ENCODE measurements at places on chromosomes 7 and 10.

- DNase-seq, result no peak
Observed at GRCh38 chr7:1985042-1985441, 247.7 kb downstream of the MAD1L1 start.

- no peak for DNase-seq
Observed at GRCh38 chr10:121595806-121596688, 2.2 kb downstream of the FGFR2 start.

DNA sequence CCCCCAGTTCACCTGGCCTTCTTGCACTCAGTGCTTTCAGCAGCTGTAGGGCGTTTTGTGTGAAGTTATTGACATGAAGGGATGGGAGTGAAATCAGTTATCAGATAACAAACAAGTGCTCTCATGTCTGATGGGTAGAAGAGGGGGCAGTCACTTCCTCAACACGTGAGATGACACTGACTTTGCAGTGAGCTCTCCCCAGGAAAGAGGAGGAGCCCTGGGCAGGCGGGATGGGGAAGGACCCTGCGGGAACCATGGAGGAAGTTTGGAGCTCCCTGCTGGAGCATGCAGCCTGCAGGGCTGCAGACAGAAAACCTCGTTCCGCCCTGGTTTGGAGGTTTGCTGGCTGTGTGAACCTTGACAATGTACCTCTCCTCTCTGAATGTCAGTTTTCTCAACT is 38.7 kb downstream of the GPR26 start:
- DNase-seq, result no peak

GRCh38 chr7:14487701-14488395 is 414.7 kb downstream of the DGKB start:
- DNase-seq, result no peak

- peak; percentile 89 for DNase-seq
Observed at GRCh38 chr7:99860281-99861127, 16.3 kb downstream of the OR2AE1 start.

DNA sequence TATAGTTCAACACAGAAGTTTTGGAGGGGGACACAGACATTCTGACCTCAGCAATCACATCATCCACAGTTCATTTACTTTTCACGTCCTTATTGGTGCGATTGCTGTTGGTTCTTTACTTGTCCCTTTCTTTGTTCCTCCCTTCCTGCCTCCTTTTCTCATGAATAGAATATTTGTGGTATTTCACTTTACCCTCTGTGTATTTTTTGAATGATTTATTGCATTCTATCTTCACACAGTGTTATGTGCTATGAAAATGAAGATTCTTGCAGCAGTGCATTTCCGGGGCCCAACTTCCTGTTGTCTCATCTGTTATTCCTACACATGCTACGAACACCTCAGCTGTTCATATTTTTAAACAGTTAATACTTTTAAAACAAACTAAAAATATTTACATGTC is 179.6 kb downstream of the ZMYND11 start:
- no peak for DNase-seq

- DNase-seq, result peak; percentile 79
Observed at GRCh38 chr7:28017372-28017771, 163.2 kb downstream of the JAZF1 start.

DNA sequence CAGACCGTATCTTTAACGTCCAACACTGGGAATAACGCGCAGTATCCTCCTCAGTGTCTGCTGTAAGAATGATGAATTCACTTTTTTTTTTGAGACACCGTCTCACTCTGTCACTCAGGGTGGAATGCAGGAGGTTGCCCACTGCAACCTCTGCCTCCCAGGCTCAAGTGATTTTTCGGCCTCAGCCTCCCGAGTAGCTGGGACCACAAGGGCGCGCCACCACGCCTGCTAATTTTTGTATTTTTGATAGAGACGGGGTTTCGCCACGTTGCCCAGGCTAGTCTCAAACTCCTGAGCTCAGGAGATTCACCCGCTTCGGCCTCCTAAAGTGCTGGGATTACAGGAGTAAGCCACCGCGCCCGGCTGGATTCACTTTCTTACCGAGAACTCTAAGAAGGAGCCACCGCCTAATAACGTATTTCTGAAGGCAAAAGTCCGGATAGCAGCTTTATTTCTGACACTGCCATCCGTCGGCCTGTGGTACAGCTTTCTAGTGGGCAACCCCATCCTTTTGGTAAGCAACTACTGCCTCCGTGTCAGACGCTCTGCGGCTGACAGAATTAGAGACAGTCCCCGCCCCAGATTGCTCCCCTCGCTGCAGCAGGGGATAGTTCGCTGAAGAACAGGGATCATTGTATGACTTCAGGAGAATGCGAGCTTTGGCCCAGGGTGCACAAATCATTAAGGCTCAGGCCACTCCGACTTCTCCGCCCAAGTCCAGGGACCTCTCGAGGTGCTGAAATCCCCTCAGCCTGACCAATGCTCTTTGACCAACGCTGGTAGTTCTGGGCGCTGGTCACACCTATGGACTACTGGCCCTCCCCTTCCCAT is 662 bp downstream of the POLR3A start:
- DNase-seq, result no peak

DNA sequence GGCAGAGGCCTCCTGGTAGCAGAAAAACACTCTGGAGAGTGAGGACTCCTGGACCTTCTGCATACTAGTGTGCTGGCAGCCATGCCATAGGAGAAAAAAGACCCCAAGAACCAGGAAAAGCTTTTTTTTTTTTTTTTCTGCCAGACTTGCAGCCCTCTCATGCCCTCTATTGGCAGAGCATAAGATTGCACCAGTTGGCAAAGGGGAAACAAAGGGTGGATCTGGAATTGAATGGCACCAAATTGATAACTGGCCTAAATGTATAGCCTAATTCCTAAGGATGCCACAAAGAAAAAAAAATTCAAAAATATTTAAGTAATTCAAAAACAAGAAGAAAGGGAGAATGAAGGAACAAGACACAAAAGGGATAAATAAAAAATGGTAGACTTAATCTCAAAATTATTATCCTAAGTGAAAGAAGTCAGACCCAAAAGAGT is 112.5 kb upstream of the GHITM start:
- no peak for DNase-seq

DNA sequence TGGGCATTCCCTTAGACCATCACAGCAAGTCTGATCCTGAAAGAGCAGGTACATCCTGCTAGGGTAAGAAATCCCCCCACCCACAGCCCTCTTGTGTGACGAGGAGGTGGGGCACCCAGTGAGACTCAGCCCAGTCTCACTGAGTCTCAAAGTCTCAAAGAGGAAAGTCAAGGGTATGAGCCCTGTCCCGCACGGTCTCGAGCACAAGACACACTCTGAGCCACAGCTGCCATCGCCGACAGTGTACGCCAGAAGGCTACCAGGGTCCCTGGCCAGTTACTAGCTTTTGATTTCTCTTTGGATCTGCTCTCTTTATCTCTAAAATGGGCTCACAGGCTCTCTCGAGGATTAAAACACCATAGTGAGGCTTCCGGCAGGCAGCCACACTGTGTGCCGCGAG is 190.2 kb downstream of the TNS3 start:
- DNase-seq, result no peak

- no peak for DNase-seq
Observed at GRCh38 chr10:17066807-17067206, 62.8 kb downstream of the CUBN start.

DNA sequence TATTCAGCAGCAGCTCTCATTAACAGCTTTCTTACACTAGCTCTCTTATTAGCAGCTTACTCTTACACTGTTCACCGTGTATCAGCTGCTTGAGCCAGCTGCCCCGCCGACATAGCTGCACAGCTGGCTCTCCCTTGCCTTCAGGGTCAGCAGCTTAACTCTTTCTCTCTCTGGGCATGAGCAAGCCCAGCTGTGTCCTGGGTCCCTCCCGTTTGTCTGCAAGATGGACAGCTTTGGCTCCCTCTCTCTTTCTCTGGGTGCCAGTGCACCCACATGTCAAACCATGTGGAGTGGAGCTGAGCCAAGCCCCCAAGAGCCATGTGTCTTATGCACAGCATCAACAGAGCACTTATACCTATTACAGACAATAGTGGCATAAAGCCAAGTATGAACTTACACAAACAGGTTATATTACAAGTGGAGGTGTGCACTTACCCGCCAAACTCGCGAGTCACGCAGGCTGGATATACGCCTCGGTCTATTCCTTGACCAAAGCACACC is 35.7 kb upstream of the MTPAP start:
- peak; percentile 11 for DNase-seq

- DNase-seq, result no peak
Observed at GRCh38 chr7:151741585-151741984, 135.3 kb downstream of the PRKAG2 start.

DNA sequence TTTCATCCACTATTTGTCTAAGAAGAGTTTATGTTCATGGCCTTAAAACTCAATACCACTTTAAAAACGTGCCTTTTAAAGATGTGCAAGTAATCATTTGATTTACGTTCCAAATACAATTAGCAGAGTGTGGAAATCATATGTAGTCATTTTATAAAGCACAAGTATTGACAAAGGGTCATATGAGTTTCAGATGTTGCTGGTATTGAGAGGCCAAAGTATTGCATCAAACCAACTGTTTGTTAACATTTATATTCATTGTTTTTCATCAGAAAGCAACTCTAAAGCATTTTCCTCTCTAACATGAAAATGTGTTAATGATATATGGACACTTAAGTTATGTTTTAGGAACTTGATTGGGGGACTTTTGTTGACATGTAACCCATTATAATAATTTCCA is 11.5 kb upstream of the TSGA13 start:
- no peak for DNase-seq

DNA sequence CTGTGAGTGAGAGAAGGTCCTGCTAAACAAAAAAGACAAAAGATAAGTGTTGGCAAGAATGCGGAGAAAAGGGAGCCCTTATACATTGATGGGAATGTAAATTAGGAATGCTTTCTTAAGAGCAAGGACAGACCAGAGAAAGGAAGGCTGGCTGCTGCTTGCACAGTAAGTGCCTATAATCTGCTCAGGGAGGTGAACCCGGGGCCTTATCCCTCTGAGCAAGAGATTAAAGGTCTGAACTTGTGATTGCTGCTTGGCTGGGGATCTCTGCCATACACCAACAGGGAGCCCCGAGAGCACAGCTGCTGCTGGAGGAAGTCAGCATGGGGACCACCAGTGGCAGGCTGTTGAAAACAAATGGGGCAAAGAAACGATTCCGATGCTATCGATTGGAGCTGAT is 32.0 kb upstream of the CRTAC1 start:
- DNase-seq, result no peak

- DNase-seq, result peak; percentile 41
Observed at GRCh38 chr7:138684340-138684739, 16.8 kb downstream of the SVOPL start.

GRCh38 chr7:111138193-111138569 is 47.3 kb downstream of the LRRN3 start:
- DNase-seq, result peak; percentile 95

- no peak for DNase-seq
Observed at GRCh38 chr7:46315891-46316290, 394.8 kb upstream of the IGFBP3 start.

DNA sequence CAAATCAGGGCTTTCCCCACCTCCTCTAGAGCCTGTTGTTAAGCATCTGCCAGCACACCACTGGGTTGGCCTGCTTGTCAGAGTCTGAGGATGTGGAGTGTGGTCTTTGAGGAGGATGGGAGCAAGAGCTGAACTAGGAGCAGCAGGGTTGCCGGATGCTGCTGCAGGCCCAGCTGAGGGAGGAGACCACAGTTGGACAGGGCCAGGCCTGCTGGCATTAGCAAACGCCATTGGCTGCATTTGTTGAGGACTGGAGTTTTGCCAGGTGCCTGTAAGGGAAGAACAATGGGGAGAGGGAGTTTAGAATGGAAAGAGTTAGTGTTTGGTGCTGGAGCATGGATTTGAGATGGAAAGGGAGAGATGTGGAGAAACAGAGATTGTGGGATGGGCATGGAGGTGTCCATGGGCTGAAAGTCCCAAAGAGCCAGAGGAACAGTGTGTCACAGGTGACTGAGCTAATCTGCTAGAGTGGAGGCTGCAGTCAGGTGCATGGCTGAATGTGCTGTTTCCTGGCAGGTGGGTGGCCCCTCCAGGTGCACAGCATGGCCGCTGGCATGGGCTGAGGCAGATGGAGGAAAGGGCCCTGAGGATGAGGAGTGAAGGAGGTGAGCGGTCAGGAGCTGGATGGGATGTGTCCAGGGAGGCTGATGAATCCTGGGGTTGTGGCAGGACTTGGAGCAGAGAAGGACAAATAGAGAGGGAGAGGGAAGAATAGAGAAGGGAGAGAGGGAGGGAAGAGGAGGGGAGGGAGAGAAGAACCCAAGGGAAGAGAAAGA is 40.7 kb downstream of the LEP start:
- no peak for DNase-seq

DNA sequence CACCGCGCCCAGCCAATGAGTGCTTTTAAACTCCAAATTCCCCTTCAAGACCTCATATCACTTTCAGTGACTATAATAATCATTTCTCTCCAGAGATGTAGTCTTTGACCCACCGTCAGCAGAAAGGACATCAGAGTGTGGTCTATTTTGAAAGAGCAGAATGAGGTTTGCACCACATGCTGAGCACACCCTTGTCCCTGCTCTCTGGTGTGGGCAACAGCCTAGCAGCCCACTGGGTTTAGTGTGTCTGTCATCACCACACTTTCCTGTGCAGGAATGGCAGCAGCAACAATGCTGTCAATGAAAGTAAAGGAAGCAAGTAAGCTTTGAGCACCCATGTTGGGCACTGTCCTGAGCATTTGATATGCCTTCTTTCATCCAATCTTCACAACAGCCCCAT is 122.4 kb downstream of the PLXNA4 start:
- DNase-seq, result no peak

DNA sequence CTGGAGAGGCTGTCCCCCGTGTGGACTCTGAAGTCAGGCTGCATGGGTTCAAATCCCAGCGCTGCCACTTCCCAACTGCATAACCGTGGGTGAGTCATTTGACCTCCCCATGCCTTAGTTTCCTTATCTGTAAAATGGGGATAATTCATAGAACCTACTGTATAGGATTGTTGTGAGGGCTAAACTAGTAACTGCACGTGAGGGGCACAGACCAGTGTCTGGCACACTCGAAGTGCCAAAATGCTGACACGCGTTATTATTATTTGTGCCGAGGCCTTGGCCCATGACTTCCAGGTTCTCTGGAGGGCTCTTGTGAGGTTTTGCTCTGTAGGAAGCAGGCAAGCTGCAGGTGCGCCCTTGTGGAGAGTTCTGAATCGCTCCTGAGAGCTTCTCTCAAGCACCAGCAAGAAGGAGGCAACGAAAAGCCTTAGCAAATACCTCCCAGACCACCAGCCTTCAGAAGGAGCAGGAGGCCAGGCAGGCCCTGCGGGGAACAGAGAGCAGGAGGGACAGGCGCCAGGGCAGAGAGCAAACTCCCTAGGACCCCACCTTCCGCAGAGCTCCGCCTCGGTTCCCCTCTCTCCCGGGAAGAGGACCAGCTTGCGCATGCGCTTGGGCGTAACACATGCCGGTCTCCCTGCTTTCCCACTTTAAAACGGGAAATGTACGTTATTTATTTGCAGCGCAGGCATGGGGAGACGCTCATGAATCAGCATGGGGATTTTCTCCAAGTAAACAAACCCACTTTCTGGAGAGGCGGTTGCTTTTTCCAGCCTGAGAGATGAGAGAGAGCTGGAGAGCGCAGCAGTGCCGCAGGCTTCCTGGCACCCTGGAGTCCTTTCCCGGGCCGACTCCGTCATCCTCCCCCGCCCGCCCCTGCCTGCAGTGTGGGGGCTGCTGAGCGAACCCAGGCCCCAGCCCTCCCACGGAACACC is 39.6 kb downstream of the SORCS3 start:
- DNase-seq, result no peak
